ENCODE measurements at places on chromosomes 7 and 10.

- DNase-seq: no peak
Measured at GRCh38 chr10:12177642-12178041, 18.0 kb downstream of the NUDT5 start.

- no peak for DNase-seq
Measured at GRCh38 chr10:120436439-120437112, 20.5 kb upstream of the PLPP4 start.

GRCh38 chr7:33601101-33601500 lies 304.2 kb upstream of the BMPER start:
- DNase-seq: no peak

- DNase-seq: no peak
Measured at GRCh38 chr10:75335191-75335590, 66.4 kb downstream of the ZNF503 start.

- DNase-seq: no peak
Measured at GRCh38 chr7:30778255-30779025, 7.2 kb downstream of the MINDY4 start.

GRCh38 chr7:38040831-38041230 lies 120.4 kb downstream of the EPDR1 start:
- DNase-seq: no peak

GRCh38 chr7:44486693-44487092 lies 3.8 kb downstream of the NUDCD3 start:
- no peak for DNase-seq

DNA sequence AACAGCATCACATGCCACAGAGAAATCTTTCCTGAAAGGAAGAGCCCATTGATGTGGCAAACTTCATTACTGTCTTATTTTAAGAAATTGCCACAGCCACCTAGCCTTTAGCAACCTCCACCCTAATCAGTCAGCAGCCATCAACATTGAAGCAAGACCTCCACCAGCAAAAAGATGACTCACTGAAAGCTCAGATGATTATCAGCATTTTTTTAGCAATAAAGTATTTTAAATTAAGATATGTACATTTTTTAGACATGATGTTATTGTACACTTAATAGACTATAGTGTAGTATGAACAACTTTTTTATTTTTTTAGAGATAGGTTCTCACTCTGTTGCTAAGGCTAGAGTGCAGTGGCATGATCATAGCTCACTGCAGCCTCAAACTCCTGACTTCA lies 14.8 kb downstream of the STEAP1B start:
- DNase-seq: no peak

- DNase-seq: no peak
Measured at GRCh38 chr7:824081-824480, 8.2 kb upstream of the SUN1 start.

Measured in activated T-cell treated with anti-CD3 and anti-CD28 coated beads for 48 hours (primary cell).